Nucleus accumbens (tissue), 56 donors: ENCODE measurements at places on chromosomes 1 and 21.

DNA sequence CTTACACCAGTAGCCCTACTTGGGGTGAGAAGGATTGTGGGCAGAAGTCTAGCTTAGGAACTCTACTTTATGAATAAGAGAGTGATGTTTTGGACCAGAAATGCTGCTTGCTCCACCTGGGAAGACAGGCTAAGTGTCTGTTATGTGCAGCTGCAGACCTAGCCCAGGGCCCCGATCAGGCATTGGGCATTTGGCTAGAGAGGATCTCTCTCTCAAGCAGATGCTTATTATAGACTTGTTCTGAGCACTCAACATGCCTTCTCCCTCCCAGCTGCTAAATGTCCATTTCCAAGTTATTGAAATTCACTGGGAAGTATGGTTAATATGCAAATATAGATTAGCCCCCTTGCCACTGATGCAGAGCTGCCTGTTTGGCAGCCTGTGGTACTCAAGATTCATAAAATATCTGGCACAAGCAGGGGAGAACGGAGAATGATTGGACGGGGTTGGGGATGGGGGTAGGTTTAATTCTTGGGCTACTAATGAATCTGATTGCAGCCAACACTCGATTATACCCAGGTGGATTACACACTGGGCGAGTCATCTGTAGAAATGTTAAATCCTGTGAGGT, 115.9 kb downstream of the KCND3 start:
- DNase-seq = no peak

- DNase-seq = no peak
Measured at GRCh38 chr1:95506736-95507414, 272.9 kb downstream of the RWDD3 start.

DNA sequence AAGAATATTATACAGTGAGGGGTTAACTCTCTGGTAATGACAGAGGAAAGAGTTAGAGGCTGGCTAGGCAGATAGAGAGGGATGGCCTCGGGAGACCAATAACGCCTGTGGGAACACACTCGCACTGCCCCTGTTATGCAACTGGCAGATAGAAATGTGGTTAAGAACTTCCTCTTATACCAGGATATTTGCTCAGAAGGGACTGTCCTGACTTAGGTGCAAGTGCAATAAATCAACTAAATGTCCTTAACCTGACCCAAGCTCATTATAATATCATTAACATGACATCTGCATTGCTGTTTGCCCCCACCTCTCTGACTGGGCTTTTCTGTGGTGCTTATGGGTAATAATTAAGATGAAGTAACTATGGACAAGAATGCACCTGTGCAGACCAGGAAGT, 1518.0 kb downstream of the NCAM2 start:
- no peak for DNase-seq

GRCh38 chr1:4684864-4685522, 30.6 kb downstream of the AJAP1 start:
- DNase-seq = no peak

GRCh38 chr1:152878042-152878441, at the start of gene SMCP:
SMCP (plus strand) TSS chr1:152878322; CDS start chr1:152884423, 6,101 bp downstream.
- DNase-seq = no peak

DNA sequence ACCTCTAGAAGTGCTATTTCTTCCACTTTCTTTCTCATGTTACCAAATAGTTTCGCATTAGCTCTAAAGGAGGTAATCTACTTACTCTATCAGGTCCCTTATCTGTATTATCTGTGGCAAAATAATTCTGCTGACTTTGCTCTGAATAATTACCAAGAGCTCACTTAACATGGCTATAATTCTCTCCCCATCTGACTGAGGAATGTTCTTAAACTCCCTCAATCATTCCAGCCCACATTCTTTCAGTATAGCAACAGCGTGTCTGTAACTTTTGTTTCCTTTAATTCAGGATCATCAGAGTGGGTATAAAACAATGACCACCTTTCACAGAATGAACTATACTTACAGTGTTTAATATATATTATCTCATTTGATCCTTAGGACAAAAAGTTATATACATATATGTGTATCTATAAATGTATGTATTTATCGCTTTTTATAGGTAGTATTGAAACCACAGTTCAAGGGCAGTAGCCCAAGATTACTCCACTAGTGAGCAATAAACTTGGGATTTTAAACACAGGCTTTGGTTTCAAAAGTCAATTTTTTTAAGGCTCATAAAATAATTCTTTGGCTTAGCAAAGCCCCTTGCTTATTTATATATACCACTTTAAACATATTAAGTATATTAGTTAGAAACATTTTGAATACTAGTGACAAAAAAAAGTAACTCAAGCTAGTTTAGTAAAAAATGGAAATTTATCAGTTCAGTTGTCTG, 36.1 kb upstream of the ST6GALNAC3 start:
- DNase-seq = no peak

DNA sequence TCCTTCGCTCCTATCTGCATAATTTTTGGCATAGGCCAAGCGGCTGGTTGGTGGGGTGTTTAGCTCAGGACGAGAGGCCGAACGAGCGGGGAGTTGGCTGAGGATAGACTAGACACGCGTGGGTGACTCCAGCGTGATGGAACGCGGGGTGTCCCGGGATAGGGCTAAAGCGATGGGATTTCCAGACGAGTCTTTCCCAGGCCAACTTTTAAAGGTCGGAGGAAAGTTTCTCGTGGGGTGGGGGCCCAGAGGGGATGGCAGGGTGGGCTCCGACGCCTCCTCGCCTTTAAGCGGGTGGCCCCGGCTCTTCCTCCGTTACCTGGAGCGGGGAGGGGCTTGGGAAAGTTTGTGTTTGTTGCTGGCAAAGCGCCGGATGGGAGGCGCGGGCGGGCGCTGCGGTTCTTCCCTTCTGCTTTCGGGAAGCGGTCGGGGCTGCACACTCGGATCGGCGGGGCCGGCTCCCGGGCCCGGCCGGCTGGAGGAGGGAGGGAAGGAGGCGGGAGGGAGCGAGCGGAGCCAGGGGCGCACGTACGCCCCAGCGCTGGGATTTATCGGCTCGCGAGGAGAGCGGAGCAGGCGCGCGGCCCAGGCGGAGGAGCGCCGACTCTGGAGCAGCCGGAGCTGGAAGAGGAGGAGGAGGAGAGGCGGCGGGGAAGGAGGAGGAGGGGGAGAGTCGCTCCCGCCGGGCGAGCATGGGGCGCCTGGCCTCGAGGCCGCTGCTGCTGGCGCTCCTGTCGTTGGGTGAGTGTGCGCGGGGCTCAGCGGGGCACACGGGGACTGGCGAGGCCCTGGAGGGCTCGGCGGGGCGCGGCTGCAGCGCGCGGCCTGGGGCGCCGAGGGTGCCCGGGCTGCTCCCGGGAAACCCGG, at the start of gene PTGFRN:
PTGFRN (plus strand) TSS at position 405 of the 867 bp plus-strand sequence; CDS start at position 693, 288 bp downstream.
- peak; percentile 56 for DNase-seq

GRCh38 chr1:70685300-70686286, 274.5 kb downstream of the CTH start:
- no peak for DNase-seq

DNA sequence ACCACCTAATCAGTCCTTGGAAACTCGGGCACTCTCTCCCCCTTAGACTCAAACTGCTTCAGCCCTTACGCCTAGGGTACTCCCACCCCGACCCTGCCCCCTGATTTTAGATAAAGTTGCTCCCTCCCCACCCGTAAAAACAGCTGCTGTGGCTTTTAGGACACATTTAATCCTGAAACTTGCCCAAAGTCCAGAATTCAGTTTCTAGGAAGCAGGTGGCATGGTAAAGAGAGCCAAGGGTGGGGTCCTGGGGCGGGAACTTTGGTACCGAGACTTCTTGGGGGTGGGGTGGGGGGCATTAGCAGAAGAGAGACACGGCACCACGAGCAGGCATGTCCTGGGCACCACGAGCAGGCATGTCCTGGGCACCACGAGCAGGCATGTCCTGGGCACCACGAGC, 52.4 kb downstream of the CASZ1 start:
- DNase-seq = no peak

DNA sequence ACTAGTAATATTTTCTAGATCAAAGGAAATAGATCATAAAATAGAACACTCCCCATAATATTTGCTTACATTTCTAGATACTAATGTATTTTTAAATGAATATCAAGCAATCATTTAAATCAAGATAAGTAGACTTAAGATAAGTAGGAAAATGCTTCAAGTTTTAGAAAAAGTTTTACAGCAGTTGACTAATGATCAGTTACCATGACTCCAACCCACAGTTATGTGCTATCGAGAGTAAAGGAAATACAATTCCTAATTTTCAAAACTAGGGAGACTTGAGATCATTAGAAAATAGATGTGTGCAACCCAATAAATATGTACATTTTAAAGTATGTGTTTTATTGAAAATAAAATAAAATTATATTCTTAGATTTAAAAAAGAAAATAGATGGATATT, 95.0 kb downstream of the DENND1B start:
- DNase-seq = no peak

DNA sequence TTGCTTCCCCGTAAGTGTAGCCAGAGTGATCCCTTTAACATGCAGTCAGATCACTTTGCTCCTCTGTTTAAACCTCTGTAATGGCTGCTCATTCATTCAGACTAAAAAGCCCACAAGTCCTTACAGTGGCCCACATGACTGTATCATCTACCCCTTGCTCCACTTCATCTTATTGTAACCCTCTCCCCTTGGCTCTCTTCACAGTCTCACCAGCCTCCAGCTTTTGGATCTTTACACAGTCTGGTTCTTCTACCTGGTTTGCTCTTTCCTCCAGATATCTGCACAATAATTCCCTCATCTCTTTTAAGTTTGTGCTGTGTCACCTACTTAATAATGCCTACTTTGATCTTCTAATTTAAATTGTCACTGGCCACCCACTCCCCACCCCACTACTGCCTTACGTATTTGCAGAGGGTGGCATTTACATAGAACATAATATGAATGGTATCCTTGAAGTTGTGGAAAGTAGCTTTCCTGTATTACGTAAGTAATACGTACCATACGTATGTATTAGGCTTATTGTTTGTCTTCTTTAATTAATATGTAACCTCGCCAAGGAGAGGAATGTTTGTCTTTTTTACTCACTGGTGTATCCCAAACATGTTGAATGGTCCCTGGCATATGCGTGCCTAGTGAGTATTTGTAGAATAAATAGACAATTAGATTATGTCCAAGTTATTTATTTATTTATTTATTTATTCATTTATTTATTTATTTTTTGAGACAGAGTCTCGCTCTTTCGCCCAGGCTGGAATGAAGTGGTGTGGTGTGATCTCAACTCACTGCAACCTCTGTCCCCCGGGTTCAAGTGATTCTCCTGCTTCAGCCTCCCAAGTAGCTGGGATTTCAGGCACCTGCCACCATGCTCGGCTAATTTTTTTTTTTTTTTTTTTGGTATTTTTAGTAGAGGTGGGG, 48.6 kb downstream of the TSNAX start:
- no peak for DNase-seq

GRCh38 chr1:225963735-225964530, 22.9 kb upstream of the LEFTY2 start:
- DNase-seq = no peak

DNA sequence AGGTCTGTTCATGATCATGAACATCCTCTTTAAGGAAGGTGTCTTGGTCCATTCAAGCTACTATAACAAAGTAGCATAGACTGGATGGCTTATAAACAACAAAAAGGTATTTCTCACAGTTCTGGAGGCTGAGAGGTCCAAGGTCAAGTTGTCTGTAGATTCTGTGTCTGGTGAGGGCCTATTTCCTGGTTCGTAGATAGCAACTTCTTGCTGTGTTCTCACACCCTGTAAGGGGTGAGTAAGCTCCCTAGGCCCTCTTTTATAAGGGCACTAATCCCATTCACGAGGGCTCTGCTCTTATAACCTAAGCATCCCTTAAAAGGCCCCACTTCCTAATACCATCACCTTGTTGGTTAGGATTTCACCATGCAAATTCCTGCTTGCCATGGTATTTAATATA, 347.7 kb downstream of the PTBP2 start:
- no peak for DNase-seq

DNA sequence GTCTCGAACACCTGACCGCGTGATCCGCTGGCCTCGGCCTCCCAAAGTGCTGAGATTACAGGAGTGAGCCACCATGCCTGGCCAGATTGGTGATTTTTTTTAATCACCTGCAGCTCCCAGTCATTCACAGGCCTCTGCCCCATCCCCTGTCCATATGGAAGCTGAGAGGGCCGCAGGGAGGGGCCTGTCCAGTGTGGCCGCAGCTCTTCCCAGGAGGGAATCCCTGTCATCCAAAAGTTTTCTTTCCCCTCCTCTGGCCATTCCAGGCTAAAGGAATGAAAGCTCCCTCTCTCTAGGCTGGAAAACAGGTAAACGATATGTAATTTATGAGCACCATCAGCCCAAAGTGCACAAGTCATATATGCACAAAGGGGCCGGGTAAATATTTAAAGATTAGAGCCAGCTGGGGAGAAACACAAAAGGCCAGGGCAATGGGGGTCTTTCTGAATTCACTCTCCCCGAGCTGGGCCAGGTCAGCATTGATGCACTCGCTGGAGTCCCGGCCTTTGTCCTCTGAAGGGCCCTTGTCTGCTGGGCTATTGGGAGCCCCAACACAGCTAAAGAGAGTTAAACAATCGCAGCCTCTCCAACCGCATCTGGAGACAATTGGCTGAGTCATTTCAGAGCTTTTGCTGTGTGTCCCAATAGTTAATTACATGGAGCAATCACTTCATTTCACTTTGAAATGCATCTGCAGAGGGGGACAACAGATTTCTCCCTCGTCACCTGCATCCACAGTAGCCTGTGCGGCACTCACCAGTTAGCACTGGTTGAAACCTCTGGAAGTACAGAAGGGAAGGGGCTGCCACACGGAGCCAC, 3.8 kb upstream of the HES3 start:
- no peak for DNase-seq

GRCh38 chr1:32100359-32100758, 7.5 kb upstream of the KPNA6 start:
- no peak for DNase-seq

DNA sequence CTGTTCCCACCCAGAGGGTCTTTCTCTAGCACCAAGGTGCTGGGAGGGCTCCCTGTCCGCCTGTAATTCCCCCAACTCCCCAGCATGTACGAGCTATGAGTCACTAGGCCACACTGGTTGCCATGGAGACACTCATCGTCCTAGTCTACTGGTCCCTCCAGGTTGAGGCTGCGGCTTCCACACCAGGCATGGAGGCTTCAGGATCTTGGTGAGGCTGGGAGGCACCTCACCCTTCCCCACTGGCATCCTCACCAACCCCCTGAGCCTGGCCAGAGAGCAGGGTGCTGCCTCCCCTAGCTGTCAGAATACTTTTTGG, 75.6 kb upstream of the KAZN start:
- DNase-seq = no peak

DNA sequence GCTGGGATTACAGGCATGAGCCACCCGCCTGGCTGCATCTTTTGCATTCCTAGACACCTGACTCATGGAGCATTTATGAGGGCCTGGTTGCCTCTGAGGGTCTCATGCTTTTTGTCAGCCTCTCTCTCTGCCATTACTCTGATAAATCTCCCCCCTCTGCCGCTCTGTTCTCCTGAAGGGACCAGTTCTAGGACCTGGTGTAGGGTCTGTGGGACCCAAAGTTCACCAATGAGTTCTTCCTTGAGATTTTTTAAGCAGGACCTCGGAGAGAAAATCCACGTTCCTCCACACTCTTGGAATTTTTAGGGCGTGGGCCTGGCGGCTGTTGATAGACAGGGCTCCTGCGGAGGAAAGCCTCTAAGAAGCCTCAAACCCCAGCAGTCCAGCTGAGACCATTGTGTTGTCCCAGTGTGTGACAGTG, 91.9 kb upstream of the ERRFI1 start:
- DNase-seq = no peak
